ENCODE measurements at places on chromosomes 5 and 9.
A peak's percentile ranks its signal among the peaks of the same experiment; 100 is the strongest.

DNA sequence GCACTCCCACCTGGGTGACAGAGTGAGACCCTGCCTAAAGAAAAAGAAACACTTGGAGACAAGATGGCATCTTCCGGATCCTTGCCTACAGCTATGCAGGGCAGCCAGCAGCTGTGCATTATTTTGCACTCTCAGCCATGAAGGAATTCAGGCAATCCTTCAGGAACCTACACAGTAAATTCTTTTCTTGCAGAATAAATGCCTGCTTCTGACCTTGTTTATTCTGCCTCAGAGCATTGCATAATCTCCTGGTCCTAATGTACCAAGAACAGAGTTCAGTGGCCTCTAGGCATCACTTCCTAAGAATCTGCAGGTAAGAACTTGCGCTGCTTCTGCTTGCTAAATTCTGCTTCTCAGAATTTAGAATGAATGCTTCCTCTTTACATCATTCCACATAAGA is 16.8 kb downstream of the GLDC start:
- DNase-seq = no peak

- no peak for DNase-seq
Observed at GRCh38 chr5:154406231-154406630, 39.6 kb upstream of the SAP30L start.

DNA sequence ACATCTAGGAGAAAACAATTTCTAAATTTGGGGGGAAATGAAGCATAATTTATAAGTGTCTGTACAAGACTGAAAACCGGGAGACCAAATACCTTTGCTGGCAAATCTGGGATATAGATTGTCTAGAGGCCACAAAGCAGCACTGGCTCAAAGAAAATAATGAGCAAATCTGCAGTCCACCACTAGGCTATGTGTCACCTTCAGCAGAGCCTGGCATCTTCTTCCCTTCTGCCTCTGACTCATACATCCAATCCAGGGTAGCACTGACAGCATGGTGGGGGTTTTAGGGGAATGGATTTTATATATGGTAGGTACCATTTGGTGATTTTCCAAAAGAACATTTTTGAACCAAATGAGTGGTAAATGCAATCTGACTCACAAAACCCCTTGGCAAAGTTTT is 12.8 kb downstream of the FAM81B start:
- no peak for DNase-seq

DNA sequence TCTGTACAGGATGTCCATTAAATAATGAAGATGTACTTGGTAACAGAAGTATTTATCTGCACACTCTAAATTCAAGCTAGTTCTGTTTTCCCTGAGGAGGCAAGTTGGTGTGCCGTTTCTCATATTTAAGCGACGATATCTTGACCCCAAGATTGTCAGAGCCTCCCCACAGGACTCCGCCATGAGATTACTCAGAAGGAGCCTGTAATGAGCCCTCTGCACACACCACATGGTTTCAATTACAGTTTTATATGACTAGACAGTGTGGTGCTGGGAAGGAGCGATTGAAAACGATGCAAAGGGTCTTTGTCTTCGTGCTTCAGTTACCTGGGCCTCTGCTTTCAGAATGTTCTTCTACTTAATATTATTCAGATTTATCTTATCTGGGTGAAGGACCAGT is 840.4 kb upstream of the WWC1 start:
- no peak for DNase-seq

DNA sequence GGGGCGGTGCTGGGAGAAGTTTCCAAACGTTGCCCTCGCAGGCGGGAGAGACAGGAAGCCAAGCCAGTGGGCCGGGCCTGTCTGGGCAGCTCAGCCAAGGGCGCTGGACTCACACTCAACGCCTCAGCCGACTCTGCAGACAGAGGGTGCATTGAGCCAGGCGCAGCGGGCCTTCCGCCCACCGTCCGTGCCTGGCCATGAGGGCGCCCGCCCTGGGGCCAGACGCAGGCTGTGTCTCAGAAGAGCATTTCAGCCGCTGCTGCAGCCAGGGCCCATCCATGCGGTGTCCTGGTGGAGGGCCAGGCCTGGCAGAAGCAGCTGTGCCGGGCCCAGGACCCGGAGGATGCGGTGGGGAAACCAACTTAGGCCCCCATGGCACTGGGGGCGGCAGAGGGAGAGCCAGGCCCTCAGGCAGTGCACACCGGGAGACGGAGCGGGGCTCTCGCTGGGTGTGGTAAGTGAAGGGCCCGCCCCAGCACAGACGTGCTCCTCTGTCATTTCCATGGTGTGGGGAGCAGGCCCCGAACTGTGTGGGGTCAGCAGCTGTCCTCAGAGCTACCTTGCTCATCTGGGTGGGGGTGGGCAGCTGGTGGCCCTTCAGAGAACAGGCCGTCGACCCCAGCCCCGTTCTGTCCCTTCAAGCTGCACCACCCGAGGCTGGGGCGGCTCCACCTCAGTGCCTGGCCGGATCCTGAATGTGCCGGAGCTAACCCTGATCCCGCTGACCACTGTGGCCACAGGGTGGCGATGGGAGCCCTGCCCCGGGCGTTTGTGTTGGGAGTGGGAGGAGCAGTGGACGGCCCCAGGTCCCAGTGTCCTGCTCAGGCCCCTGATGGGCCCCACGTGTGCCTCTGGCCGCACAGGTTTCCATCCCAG is 18.0 kb downstream of the DNLZ start:
- no peak for DNase-seq

GRCh38 chr5:122906768-122907167 is 61.4 kb downstream of the SNX24 start:
- DNase-seq = no peak

DNA sequence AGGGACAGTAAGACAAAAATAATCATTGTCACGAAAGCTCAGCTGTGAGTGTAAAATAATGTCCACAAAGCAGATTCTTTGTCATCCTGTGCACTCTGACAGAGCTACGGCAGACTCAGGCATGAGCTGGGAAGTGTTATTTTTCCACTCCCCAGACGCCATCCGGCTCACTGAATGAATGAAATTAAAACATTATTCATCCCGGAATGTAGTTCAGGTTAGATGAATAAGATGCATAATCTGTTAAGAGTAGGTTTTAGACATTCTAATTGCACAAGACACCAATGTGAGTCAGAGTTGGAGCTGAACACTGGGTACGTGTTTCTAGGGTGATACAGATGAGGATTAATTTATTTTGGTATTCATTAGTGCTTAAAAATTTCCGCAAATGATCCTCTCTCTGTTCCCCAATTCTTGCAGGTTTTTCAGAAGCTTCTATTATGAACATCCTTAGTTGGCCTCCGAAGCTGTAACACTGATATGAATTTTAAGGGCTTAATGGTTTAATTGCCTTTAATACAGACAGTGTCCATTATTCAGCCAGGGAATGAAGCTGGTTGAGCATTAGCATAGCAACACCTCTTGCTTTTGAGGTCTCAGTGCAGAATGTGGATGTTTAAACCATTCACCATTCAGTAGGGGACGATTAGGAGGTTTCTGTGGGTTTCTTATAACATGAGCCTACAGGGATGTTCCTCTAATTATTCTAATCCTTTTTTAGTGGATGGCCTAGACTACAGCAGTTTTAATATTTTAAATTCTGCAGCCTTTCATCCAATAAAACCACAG is 65.6 kb upstream of the FRRS1L start:
- no peak for DNase-seq

- DNase-seq = peak; percentile 52
Observed at GRCh38 chr9:91905991-91906469, 44.0 kb downstream of the ROR2 start.

- no peak for DNase-seq
Observed at GRCh38 chr5:15571081-15571480, 71.1 kb downstream of the FBXL7 start.

DNA sequence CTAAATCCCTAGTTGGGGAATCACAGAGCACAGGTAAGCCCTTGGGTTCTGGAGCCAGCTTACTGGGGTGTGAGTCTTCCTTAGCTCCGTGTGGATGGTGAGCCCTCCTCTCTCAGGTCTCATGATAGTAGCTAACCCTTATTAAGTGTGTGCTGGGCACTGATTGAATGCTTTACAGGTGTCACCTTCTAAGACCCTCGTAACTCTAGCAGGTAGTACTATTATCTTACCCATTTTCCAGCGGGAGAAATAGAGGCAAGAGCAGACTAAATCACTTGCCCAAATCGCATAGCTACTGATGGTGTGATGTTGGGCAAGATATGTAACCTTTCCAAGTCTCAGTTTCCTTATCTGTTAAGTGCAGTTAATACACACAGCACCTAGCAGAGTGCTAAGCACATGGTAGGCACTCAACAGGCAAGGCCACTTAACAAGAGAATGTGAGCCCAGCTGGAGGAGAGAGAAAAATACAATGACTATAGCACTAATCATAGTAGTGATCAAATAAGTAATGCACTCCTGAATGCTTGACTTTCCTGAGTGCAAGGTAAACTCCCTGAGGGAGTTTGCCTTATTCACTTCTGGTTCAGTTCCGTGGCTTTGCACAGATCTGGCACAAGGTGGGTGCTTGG is at the start of gene DCANP1:
Gene DCANP1, minus strand, starts transcription at position 51 of the 632 bp plus-strand sequence. CDS start 240 bp downstream, outside the sequence.
- DNase-seq = no peak

- DNase-seq = no peak
Observed at GRCh38 chr9:76342858-76343257, 51.4 kb downstream of the RFK start.

- DNase-seq = no peak
Observed at GRCh38 chr5:130198927-130199326, 294.7 kb downstream of the CHSY3 start.

DNA sequence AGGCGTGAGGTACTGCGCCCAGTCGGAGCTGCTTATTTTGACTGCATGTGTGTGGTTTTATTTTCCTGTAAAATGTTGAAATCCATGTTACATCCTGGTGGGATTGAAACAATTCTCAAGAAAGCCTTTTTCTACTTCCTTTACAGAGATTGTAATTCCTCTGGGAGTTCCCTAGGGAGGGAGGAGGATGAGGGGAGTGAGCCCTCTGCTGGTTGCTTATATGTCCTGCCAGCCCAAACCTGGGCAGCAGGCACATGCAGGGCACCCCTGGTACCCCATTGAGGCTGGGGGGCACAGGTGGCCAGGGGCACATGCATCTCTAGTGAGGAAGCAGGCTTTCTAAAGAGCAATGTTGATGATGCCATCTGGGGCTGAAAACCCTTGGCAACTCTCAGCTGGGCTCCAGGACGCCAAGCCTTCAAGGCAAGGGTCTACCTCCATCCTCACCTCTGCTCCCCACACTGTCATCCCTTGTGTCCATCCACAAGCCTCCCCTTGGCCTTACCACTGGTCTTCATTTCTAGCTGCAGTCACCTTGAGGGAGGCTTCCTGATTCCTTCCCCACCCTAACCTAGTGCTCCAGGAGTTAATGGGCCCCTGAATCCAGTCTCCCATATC is 84.7 kb upstream of the TNFSF8 start:
- DNase-seq = no peak

- no peak for DNase-seq
Observed at GRCh38 chr5:80592105-80592504, 22.0 kb upstream of the ANKRD34B start.

DNA sequence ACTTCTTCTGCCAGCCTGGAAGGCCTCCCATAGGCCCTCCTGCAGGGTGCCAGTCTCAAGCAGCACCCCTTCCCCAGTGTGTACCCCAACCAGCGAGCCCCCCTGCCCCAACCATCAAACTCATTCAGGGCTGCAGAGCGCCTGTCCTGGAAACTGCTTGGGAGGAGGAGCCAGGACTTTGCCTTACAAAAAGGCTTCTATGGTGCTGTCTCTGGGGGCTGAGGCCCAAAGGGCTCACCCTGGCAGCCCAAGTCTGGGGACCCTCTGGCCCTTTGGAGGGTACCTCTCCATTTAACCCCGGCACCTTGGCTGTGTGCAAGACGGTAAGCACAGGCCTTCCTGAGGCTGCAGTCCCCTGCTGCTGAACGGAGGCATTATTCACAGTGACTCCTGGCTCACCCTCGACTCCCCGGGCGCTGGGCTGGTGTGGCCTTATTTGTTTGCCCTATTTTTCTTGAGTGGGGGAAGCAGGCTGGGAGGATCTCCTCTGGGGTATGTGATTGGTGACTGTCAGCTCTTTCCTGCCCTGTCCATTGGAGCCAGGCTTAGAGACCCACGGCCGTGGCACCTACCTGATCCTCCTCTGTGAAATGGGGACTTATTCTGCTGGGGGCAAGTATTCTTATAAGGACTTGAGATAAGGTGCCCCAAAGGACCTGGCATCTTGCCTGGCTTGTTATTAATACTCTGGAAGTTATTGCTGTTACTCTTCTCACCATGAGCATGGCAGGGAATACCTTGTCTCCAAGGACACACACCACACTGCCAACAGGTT is 5.8 kb downstream of the LMX1B start:
- DNase-seq = no peak

DNA sequence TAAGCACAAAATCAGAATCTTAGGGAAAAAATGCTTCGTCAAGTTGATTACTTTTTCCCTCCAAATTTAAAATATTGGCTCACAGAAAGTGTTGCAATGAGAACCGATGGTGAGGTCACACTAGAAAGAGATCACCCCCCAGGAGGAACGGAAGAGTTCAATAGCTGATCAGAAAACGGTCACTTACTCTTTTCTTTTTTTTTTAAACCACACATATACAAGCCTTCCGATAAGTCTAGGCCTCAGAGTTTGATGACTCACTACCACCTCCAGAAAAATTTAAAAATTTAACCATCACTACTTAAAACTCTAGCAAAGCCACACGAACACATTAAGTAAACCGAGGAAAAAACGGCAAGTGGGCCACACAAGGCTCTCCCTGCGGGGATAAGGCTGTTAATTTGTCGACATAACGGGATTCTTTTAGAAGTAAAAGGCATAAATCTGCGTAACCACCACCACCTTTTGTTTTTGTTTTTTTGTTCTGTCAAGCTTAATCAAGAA is 1.2 kb downstream of the SURF4 start:
- no peak for DNase-seq

- DNase-seq = no peak
Observed at GRCh38 chr5:45110399-45110798, 301.7 kb downstream of the MRPS30 start.

- no peak for DNase-seq
Observed at GRCh38 chr9:87501806-87502205, 4.1 kb downstream of the DAPK1 start.

GRCh38 chr9:73824671-73825070 is 672.5 kb upstream of the RORB start:
- no peak for DNase-seq

GRCh38 chr5:135398160-135398854 is 724 bp downstream of the MACROH2A1 start:
- peak; percentile 62 for DNase-seq

- no peak for DNase-seq
Observed at GRCh38 chr9:32554107-32554506, 1.7 kb upstream of the TOPORS start.

DNA sequence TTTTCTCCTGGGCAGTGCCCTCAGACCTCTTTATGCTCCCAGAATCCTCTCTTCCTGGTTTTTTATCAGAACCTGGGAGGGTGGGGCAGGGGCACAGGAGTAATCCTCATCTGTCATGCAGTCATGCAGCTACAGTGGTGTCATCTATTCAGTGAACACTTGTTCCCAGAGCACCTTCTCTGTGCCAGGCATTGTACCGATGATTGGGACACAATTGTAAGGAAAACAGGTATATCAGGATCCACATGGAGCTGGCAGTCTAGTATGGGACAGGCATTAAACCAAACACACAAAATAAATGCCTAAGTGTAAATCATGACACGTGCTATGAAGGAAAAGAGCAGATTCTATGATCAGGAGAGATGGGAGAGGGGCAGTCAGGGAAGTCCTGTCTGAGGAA is 21.5 kb upstream of the IDNK start:
- DNase-seq = no peak

- no peak for DNase-seq
Observed at GRCh38 chr5:154010660-154011059, 28.1 kb downstream of the FAM114A2 start.
